Activated CD8-positive, alpha-beta memory T cell treated with anti-CD3 and anti-CD28 coated beads, Interleukin-2, amount 10 ng/mL, durations not matched to agents 7 days and 5 days (primary cell): ENCODE measurements at places on chromosomes 5 and 9. TPM values are rescaled to one million over a fixed set of nuclear protein-coding genes. Genes with fewer than 3 reads are reported as not detected.

DNA sequence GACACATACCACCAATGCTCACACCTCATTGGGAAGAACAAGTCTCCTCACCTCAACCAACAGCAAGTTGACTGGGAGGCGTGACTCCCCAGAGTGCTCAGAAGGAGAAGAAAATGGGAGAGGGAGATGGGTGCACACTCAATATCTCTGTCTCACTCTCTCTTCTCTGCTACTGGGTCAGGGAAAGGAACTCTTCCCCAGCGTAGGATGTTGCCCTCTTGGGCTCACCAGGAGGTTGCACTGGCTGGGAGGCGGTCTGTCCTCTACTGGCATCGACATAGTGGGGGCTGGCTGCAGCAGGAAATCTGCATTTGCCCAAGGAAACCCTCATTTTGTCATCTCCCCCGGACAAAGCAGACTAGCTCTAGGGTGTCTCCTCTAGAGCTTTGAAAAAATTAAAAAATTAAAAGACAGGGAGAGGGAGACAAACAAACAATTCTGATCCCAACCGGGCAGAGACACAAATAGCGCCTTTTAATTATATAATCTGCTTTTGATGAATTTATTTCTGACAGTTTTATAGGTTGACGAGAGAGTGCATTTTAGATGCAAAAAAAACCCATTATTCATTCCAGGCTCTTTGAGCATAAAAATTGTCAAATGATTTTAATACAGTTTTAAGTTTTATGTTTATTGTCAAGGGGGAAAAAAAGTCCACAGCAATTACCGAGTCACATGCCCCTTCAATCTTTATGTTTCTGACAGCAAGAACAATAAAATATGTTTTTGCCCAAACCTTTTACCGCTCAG, 179.3 kb upstream of the MVB12B start:
- peak; percentile 23 for DNase-seq

GRCh38 chr9:32644698-32645097, 9.2 kb upstream of the TAF1L start:
- DNase-seq: no peak

DNA sequence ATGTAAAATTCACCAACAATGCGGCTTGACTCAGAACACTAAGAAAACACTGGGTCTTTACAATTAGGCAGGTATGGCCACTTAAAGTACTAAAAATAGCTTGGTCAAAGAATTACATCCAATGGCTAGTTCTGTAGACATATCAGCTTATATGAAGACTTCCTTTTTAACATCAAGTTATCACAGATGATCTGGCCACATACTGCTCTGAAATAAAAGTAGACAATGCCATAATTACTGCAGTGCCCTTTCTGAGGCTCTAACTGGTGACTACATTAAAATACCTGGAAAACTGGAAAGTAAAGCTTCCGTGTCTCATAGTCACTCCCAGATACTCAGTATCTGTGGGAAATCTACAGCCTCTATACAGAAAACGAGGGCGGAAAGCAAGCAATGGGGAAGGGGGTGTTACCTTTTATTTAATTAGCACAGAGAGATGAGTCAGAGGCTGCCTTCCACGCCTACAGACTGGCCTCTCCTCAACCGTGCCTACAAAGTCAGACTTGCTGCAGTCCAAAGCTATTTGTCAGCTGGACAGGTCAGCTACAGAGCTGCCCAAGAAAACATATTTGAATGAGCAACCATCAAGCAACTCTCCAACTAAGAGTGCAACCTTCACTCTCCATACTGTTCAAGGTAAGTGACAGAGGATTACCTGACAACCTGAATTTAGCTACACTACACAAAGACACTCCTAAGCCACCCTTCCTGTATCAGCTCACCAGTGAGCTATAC, 8.7 kb downstream of the SERINC5 start:
- peak; percentile 69 for DNase-seq

- peak; percentile 42 for DNase-seq
Measured at GRCh38 chr5:73591102-73591695, 25.7 kb downstream of the UTP15 start.

MEF2C gene
- total RNA-seq: 0.19 TPM

PPIC gene
- total RNA-seq: not detected
